ENCODE measurements at places on chromosomes 1 and 21.

GRCh38 chr1:30715216-30715615 is 8.2 kb downstream of the MATN1 start:
- DNase-seq = no peak

GRCh38 chr1:209051570-209051969 is 531.9 kb upstream of the CAMK1G start:
- DNase-seq = no peak

GRCh38 chr1:214216779-214217178 is 64.2 kb upstream of the SMYD2 start:
- DNase-seq = no peak

GRCh38 chr1:38892976-38893375 is 11.6 kb upstream of the GJA9 start:
- DNase-seq = no peak

DNA sequence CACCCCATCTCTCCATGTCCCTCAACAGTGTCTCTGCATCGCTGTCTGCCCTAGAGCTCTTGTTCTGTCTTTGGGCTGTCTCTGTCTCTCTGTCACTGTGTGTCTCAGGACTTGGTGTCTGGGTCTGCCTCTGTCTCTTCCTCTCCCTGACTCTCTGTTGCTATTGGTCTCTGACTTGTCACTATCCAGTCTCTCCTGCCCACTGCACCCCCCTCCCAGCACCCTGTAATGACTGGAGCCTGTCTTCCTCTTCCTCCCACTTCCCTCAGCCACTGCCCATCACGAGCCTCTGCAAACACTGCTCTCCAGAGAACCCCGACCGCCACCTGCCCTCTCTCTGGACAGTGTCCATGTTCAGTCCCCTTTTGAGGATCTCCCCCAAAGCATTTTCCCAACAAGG is 12.1 kb downstream of the PEAR1 start:
- DNase-seq = no peak

GRCh38 chr1:197559655-197560054 is 215.6 kb downstream of the DENND1B start:
- no peak for DNase-seq

DNA sequence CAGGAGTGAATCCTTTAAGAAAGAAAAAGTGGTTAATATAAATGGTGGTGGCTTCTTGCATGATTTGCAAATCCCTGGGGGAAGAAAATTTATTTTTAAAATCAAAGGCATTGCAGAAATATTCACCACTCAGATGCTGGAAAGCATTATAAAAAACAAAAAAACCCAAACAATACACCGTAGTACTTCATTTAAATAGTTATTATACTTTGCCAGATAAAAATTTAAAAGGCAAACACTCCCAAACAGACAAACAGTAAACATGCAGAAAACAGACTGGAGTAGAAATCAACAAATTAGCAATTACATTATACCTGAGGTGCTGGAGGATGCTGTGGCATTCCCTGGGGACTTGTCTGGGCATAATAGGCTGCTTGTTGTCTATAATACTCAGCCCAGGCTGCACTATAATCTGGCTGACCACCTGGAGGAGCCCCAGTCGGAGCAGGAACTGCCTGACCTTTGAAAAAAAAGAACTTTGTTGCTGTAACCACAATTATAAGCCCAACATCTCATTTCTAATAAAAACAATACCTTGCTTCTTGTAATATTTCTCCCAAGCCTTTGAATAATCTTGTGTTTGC is 29.9 kb downstream of the FUBP1 start:
- no peak for DNase-seq

GRCh38 chr1:47568763-47569162 is 130.9 kb downstream of the FOXD2 start:
- no peak for DNase-seq

DNA sequence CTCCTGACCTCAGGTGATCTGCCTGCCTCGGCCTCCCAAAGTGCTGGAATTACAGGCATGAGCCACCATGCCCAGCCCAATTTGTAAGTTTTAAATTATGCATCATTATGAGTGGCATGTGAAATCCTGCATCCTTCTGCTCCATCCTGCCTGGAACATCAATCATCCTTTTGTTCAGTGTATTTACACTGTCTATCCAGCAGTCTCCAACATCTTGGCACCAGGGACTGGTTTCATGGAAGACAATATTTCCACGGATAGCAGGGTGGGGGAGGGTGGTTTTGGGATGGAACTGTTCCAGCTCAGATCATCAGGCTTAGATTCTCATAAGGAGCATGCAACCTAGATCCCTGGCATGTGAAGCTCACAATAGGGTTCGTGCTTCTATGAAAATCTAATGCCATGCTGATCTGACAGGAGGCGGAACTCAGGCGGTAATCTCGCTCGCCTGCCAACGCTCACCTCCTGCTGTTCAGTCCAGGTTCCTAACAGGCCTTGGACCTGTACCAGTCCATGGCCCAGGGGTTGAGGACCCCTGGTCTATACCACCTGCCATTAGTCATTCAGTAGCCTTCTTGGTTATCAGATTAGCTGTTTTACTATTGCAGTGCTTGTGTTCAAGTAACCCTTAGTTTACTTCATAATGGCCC is 22.2 kb upstream of the TCEA3 start:
- DNase-seq = no peak

GRCh38 chr21:46183910-46184624 is at the start of gene SPATC1L:
TSS of gene SPATC1L (minus strand) at chr21:46184459. CDS start at chr21:46182816, 1,643 bp downstream.
- DNase-seq = no peak

GRCh38 chr1:99084562-99084961 is 79.9 kb upstream of the PLPPR5 start:
- no peak for DNase-seq

DNA sequence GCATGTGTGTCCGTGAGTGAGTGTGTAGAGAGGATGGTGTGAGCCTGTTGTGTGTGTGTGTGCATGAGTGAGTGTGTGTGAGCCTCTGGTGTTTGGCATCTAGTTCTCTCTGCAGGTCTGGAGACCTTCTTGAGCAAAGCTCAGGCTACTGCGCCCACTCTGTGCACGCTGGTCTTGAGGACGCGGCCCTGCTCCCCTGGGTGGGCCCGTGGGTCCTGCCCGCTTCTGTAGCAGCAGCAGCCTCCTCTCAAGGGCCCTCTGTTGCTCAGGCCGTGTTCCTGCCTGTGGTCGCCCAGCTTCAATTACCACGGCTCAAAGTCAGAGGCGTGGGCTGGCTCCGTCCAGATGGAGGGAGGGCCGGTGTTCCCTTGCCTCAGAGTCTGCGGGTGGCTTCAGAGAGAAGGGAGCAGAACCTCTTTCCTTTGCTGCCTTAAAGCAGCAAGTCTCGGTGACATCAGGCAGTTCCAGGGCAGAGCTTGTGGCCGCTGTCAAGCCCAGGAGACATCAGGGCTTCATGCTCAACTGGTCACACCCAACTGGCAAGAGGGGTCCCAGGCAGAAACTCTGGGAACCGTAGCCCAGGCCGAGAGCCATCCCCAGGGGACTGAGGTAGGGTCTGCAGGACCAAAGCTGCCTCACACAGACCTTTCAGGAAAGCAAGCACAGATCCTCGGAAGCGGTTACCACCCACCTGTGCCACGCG is 270.6 kb upstream of the VAMP3 start:
- DNase-seq = no peak

DNA sequence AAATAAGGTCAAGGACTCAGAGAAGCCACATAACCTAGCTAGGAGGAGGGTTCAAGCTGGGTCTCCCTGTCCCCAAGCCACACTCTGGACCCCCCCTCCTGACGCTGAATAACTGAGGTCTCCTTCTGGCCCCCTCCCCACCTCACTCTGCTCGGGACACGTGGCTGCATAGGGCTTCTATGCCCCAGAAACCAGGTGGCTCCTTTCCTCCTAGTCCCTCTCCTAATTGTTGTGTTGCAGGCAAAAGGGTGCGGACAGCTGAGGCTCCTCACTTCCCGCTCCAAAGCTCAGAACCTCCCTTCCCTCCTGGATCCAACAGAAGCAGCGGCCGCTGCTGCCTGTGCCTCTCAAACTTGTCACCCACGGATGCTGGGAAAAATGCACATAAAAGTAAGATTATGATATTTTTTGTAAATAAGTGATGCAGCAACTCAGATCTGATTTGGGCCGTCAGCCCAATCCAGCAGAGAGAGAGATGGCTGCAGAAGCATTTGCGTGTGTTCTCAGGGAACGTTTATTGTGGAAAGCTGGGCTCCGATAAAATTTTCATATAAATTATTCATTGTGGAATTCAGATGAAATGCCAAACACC is 40.8 kb upstream of the C1orf174 start:
- DNase-seq = no peak

GRCh38 chr1:235078480-235079381 is 49.9 kb downstream of the TOMM20 start:
- no peak for DNase-seq

DNA sequence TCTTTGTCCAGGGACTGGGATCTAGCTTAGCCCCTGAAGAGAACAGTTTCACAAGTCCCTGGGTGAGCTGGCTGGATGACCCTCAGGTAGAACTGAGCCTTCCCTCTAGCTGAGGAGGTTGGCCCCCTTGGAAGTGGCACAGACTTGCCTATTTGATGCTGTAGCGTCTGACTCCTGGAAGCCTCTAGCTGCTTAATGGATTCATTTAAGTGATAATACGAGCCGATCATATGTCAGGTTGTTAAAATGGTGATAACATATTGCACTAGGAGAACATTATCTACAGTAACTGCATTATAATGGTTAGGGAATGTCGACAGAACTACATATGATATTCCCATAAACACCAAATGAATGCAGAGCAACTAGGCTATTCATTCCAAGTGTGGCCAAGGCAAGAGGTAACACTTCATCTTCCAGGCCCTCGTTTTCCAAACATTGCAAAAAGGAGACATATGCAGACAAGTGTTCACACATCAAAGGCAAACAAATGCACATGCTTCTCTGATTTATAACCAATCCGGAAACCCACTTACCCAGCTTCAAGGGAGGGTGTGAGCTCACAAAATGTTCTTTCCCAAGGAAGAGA is 340.1 kb upstream of the PLXNA2 start:
- no peak for DNase-seq
